GM20000 (cell line): ENCODE measurements at places on chromosomes 13 and 19.

DNA sequence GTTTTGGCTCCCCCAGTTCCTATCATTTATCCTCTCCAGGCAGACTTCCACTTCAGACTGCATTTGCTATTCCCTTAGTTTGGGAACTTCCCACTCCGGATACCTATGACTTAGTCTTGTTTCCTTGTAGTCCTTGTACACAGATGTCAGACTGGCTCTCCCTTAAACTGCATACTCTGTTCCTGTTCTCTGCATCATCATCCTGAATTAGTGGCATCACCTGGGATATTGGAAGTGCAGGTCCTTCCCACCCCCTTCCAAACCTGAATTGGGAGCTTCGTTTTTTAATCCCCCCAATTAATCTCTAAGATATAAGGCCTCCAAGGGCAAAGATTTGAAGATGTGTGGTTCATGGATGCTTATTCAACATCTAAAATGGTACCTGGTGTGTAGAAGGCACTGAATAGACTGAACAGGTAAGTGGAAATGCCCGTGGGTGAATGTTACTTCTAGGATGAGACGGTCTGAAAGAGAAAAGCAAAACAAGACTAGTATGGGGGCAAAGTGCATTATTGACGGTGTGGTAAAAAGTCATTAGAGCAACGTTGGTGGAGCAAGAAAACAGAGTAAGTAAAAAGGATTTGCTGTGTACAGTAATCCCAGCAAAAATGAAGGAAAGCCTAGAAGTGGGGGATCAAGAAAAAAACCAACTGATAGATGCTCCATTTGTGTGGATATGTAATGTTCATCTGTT, 9.6 kb downstream of the MIR17HG start:
- no peak for DNase-seq

- no peak for DNase-seq
Measured at GRCh38 chr19:33698576-33699435, 77.1 kb downstream of the CHST8 start.

DNA sequence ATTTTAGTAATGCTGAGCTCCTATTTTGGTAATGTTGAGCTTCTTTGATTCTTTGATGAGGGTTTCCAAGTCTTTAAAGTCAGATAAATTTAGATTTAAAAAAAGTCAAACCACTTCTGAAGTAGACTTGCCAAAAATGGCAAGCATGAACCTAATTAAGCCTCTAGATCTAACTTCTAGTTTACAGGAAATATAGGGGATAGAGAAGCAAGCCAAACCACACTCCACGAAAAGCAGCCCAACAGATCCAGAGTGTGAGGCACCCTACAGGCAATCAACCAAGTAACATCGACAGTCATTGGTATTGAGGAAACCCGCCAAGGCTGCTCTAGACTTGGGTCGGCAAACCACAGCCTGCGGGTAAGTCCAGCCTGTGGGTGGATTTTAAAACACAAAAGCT, 3.7 kb downstream of the GGACT start:
- no peak for DNase-seq

DNA sequence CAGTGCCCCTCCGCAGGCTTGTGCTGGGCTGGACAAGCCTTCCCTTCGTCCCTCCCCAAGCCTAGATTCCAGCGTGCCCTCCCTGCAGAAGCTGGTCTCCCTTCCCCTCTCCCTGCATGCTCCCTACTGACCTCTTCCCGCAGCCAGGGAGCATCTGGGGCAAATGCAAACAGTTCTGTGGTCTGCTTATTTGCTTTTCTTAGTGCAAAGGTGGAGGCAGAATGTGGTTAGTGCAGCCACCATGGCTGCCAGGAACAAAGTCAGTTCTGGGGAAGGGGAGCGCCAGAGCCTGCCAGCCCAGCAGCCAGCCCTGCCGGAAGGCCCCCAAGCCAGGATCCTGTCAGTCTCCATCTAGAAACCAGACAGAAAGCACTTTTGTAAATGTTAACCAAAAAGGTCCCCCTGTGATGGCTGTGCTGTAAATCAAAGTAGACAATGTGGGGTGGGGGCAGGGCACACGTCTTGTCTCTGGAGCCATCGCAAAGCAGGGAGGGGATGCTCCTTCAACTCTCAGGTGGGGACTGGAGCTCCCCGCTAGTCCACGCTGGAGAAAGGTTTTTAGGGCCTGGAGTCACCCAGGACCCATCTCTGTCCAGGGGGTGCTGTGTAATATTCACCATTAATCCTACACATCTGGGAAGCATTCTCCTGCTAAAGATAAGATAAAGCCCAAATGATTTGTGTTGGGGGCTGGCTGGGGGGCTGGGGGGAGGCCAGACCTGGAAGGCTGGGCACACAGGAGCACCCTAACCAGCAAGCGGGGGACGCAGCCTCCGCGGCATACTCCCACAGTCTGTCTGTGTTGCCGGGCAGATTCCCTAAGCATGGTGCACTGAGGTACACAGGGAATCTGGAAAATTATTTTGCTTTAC, 30.9 kb downstream of the SERP2 start:
- DNase-seq = no peak

- no peak for DNase-seq
Measured at GRCh38 chr13:29021717-29022116, 201.6 kb downstream of the MTUS2 start.

DNA sequence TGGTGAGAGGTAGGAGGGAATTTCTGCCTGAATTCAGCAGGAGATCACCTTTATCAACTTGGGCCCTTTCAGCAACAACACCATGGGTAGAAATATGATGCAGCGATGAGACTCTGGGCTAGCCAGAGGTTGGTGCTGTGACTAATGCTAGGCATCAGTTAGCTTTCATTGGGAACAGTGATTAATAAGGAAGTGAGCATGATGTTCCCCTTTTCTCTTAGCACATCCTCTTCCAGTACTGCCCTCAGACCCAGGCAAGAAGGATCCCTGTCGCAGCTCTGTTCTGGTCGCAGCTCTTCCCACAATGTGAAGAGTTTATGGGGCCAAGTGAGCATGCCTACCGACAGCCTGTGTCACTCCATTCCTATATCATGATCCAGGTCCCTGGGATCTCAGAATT, 100.5 kb downstream of the FLT1 start:
- DNase-seq = no peak

DNA sequence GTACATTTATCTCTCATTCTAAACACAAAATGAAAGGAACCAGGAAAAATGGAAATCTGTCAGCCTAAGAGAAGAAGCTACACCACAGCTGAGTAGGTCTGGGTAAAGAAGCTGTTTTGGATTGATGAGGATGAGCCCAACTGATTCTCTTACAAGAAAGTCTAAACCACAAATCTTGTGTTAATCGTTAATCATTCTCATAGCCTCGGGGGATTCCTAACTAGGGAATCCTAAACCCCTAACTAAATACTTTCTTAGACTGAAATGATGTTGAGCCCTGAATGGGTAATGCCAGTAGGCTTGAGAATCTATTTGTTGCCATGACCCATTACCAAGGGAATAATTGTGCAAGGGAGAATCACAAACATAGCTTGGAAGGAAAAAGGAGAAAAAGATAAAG, 327.5 kb upstream of the SPRY2 start:
- no peak for DNase-seq

- DNase-seq = peak; percentile 39
Measured at GRCh38 chr13:50152655-50153309, 137.5 kb downstream of the KCNRG start.

DNA sequence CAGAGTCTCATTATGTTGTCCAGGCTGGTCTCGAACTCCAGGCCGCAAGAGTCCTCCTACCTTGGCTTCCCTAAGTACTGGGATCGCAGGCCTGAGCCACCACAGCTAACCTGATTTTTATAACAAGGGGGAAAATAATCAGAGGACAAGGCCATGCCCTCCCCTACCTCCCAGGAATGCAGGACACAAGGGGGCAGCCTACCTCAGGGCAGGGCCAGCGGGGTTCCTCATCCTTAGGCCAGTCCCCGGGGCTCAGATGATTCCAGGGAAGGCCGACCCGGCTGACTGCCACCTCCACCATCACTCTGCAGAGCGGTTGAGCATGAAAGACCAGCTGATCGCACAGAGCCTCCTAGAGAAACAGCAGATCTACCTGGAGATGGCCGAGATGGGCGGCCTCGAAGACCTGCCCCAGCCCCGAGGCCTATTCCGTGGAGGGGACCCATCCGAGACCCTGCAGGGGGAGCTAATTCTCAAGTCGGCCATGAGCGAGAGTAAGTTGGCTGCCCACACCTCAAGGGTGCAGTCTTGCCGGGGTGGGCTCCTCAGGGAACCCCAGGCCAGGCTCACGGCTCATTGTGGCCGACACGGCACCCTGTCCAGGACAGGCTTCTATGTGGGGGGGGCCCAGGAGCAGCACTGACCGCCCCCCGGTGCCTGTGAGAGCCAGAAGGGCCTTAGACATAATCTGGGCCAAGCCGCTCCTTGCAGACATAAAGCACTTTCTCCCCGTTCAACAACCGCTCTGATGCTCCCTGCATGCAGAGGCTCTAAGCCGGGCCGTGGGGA, 26.8 kb downstream of the PEX11G start:
- no peak for DNase-seq
